ENCODE measurements at places on chromosomes 11 and 22.

DNA sequence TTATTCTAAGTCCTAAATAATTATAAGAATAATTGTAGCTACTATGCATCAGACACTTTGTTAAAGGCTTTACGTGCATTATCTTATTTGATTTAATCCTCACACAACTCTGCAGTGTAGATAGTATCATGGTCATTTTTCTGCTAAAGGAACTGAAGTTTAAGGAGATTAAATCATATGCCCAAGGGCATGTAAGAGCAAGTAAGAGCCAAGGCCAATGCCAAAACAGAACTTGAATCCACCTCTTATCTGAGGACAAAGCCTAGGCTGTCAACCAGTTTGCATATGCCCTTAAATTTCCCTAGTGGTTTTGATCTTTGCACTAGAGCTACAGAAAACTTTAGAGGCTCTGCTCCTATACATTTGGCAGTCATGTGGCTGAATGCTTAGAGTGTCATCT is 65.6 kb upstream of the OR5AK2 start:
- DNase-seq, result no peak

GRCh38 chr22:30033137-30033536 is 47.1 kb upstream of the HORMAD2 start:
- DNase-seq, result no peak

DNA sequence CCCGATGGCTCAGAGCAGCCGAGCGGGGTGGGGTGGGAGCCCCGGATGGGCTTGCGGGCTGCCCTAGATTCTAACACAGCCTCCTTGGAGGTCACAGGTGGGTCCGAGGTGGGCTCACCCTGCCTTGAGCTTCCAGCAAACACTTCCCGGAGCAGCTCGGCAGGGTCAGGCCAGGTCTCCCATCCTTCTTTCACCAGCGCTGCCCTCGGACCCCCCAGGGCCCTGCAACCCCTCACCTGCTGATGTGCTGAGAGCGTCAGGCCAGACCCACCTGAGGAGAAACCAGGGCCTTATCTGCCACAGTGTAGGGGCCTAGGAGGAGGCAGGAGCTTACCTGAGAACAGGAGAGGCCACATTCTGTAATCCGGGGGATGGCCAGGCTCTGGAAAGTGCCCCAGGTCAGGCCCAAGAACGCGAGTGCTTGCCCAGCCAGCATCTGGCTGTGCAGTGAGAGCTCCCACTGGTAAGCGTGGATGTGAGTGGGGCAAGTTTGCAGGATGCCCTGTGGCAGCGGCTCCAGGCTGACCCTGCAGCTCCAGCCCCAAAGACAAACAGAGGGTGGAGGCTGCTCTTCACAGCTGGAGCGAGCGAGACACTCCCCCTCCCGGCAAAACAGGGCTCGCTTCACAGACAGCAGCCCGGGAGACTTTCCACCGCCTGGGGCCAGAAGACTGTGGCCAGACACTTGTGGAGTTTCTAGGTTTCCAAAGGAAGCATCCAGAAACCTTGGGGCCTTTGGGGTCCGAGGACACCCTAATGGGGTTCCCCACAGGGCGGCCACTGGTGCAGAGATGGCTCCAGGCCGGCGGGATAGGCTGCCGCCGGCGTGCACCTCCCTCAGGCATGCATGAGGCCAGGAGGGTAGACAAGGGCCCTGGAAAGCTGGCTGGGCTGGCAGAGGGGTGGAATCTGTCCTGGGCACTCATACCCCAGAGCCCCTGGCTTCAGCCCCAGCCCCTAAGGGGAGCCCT is at the start of gene IL17REL:
Gene IL17REL (minus strand): TSS at position 555 of the 971 bp plus-strand sequence. CDS start 119 bp downstream, at position 436.
- DNase-seq, result no peak

DNA sequence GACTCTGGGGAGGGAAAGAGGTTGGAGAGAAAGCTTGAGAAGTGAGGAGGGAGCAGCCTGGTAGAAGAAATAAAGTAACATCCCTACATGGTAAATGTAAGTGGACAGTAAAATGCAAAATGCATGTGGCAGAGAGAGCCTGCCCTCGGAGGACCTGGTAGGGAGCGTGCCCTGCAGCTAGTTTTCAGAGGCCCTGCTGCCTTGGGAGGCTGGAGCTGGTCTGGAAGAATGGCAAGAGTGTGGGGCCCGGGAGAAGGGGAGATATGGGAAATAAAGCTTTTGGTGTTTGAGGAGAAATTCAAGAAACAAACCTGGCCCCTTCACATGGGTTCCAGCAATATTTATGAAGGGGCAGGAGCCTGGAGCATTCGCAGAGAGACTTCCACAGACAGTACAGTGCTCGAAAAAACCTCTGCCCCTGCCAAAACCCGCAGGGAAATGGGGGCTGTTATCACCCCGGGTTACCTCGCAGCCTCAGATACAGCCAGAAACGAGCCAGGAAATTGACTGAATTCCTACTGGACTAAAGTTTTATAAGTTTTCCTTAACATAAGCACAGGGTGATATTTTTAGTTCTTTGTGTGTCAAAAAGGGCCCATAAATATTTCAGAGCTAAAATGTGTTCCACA is 363.0 kb downstream of the TENM4 start:
- no peak for DNase-seq

- no peak for DNase-seq
Observed at GRCh38 chr11:35200811-35201341, 61.9 kb downstream of the CD44 start.

DNA sequence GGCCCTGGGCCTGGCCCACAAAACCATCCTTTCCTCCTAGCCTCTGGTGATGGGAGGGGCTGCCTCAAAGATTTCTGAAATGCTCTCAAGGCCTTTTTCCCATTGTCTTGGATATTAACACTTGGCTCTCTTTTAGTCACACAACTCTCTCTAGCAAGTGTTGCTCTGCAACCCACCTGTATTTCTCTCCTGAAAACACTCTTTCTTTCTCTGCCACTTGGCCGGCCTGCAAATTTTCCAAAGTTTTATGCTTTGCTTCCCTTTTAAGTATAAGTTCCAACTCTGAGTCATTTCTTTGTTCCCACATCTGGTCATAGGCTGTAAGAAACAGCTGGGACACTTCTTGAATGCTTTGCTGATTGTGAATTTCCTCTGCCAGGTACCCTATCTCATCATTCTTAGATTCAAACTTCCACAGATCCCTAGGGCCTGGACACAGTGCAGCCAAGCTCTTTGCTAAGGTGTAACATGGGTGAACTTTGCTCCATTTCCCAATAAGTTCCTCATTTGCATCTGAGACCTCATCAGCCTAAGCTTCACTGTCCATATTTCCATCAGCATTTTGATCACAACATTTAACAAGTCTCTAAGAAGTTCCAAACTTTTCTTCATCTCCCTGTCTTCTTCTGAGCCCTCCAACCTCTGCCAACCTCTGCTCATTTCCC is 93.8 kb downstream of the TRIM29 start:
- DNase-seq, result no peak

DNA sequence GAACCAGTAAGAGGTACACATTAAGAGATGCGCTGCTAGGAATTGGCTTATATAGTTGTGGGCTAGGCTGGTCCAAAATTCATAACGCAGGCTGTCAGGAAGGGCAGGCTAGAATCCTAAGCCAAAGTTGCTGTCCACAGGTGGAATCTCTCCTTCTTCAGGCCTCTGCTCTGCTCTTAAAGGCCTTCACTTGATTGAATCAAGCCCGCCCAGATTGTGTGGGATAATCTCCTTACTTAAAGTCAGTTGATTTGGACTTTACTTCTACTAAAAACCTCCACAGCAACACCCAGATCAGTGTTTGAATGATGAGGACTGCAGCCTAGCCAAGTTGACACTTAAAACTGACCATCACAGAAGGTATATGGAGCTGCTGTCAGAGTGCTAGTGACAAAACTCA is 68.8 kb downstream of the LRRC32 start:
- DNase-seq, result no peak

GRCh38 chr11:116798368-116798767 is 6.7 kb upstream of the APOA5 start:
- DNase-seq, result no peak

DNA sequence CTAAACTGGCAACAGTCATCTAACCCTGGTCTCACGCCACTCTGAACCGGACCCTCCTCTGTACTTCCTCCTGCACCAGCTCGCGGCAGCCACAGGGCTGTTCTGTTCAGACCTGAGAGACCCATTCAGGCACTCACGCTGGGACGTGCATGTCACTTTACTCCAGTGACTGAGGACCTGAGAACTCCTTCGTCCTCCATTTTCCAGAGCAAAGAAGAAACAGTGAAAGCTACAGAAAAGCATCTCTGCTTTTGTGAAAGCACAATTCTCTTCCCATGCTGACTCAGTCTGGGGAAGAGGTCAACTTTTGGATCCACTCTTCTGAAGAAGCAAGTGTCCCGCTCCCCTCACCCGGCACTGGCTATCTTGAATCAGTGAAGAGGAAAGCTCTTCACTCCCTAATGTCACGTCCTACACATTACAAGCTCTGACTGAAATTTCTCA is 24.5 kb downstream of the PISD start:
- DNase-seq, result no peak

DNA sequence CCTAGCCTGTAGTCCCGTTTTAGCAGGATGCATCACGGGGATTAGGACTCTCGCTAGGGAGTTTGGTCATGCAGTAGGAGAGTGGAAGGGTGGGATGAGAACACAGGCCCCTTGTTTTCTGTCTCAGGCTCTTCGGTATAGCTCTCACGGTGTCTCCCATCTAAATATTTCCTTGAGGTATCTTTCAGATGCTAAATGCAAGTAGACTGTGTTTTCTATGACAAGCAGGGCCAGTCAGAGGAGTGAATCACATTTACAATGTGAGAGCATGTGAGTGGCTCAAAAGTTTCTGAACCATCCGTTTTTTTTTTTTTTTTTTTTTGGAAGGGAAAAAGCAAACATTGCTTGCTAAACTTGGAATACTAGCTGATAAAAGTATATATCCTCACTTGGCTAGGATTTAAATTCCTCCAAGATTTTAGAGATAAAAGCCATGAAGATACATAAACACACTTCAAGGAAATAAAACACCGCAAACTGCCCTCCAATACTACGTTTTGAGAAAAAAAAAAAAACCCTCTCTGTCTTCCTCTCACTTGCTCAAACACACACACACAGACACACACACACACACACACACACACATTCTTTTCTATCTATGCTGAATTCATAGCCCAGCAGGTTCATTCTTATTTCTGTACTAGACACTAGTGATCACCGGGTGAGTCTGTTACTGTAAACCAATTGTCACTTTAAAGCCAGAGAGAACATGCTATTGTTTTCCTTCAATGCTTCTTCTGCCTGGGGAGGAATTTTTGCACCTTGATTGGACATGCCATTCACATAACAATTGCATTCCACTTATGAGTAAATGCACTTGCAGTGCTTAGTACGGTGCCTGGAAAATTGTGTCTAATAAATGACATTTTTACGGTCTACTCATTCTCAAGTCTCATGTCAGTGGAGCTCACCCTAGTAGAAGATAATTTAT is 224.6 kb upstream of the CCDC90B start:
- no peak for DNase-seq

- DNase-seq, result no peak
Observed at GRCh38 chr22:21702700-21703683, 32.6 kb downstream of the YPEL1 start.

- no peak for DNase-seq
Observed at GRCh38 chr11:2775083-2775625, 75.4 kb upstream of the KCNQ1OT1 start.

GRCh38 chr11:47691979-47692378 is 23.2 kb downstream of the AGBL2 start:
- no peak for DNase-seq

DNA sequence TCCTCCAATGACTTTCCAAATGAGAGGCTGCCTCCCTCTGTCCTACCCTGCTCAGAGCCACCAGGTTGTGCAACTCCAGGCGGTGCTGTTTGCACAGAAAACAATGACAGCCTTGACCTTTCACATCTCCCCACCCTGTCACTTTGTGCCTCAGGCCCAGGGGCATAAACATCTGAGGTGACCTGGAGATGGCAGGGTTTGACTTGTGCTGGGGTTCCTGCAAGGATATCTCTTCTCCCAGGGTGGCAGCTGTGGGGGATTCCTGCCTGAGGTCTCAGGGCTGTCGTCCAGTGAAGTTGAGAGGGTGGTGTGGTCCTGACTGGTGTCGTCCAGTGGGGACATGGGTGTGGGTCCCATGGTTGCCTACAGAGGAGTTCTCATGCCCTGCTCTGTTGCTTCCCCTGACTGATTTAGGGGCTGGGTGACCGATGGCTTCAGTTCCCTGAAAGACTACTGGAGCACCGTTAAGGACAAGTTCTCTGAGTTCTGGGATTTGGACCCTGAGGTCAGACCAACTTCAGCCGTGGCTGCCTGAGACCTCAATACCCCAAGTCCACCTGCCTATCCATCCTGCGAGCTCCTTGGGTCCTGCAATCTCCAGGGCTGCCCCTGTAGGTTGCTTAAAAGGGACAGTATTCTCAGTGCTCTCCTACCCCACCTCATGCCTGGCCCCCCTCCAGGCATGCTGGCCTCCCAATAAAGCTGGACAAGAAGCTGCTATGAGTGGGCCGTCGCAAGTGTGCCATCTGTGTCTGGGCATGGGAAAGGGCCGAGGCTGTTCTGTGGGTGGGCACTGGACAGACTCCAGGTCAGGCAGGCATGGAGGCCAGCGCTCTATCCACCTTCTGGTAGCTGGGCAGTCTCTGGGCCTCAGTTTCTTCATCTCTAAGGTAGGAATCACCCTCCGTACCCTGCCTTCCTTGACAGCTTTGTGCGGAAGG is 2.9 kb downstream of the APOC3 start:
- no peak for DNase-seq

DNA sequence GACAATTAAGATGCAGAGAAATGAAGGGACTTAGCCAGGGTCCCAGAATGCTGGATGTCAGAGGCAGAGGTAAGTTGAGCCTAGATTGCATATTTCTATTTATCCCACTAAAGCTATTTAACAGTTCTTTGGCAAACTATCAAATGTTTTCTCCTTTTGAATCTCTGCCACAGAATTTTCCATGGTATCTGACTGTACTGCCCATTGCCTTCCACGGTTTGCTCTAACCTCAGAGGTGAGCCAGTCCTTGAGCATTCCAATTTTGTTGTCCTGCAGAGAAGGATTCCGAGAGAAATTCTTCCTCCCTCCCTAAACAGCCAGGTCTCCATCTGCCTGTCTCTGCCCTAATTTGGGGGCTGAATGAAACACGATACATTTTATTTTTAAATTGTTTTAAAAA is 368.3 kb upstream of the SYN3 start:
- DNase-seq, result no peak

GRCh38 chr11:120547811-120548681 is 36.5 kb downstream of the GRIK4 start:
- no peak for DNase-seq

DNA sequence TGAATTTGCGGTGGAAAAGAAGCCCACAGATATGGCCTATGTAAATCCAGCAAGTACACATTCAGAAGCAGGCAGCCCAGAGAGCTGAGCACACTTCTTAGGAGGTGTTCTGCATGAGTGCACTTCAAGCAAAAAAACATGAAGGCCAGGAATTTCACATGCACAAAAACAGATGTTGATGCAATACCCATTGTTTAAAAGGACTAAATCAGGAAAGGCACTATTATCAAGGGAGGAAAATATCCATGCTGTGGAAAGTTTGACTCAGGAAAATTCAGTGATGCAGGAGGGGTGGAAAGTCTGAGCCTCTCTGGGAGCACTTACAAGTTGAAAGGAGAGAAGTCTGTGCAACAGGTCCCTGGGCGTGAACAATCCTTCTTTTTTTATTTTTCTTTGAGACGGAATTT is 15.8 kb upstream of the CARS1 start:
- DNase-seq, result no peak

- no peak for DNase-seq
Observed at GRCh38 chr11:57547854-57548377, 10.5 kb downstream of the SMTNL1 start.

- no peak for DNase-seq
Observed at GRCh38 chr11:26891501-26891900, 102.4 kb upstream of the FIBIN start.

Data from activated T-helper 1 cell treated with anti-CD3 and anti-CD28 coated beads, Interleukin-2, amount 50 U/mL, for 16 hours (primary cell).